HAP-1 (cell line): ENCODE measurements at places on chromosomes 16 and 17.

- no peak for DNase-seq
Measured at GRCh38 chr17:50818921-50819657, 16.3 kb upstream of the WFIKKN2 start.

DNA sequence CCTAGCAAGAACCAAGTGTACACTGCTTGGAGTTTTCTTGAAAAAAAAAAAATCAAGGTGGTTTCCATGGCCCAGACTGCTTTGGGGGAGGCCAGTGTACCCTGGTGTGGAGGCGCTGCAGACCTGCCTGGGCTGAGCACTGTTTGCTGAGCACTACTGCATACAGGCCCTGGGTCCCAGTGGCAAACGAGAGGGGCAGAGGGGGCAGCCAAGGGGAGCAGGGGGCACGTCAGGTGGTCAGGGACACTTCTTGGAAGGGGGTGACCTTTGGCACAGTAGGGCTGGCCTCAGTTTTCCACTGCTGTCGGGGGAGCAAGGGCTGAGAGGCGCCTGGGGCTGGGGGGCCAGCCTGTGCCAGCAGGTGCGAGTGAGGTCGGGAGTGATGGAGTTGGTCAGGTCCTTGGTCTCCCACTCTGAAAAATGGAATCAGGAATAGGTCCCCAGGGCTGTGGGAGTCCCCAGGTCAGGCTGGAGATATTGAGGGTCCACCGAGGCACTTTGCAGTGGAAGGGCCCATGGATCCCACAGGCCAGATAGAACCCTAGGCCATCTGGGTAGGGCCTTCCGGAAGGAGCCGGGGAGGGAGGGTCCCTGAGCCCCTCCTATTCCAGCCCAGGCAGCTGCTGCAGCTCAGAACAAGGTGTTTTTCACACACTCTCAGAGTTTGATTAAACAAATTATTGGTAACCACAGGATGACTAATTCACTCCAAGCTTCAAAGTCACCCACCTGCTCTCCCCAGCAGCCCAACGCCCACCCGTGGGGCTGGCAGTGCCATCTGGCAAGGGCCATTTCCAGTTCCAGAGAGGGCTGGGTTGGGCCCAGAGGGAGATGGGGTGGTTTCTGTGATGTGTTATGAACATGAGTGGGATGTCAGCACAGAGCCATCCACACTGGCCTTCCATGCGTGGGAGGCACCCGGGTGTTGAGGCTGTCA lies 3.5 kb downstream of the ZFPM1 start:
- DNase-seq = no peak

GRCh38 chr16:69501956-69502745 lies 63.6 kb upstream of the NFAT5 start:
- DNase-seq = no peak

- DNase-seq = no peak
Measured at GRCh38 chr17:32261417-32261736, 4.3 kb upstream of the RHBDL3 start.

GRCh38 chr16:4407543-4408322 lies 8.7 kb downstream of the CORO7 start:
- DNase-seq = no peak

GRCh38 chr17:34570506-34570905 lies 8.9 kb upstream of the TMEM132E start:
- no peak for DNase-seq

DNA sequence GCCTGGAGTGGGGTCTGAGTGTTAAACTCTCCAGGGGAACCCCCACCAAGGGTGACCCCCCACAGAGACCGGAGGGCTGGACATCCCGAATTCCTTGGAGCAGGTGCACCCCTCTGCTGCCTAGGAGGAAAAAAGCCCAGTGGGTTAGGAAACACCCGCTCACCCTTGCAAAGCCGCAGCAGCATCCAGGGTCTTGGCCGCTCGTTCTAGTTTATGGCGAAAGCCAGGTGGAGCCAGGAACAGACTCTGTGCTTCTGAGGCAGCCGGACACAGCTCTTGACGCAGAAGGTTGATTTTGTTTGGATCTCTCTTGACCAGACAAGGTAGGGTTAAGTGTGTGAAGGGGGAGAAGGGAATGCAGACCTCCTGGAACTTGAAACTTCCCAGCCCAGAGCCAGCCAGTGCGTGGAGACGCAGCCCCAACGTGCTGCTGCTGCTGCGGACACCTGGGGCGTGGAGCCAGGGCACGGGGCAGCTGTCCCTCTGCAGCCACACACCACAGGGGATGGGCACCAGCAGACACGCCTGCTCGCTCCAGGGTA lies 154.5 kb downstream of the LAT start:
- no peak for DNase-seq

DNA sequence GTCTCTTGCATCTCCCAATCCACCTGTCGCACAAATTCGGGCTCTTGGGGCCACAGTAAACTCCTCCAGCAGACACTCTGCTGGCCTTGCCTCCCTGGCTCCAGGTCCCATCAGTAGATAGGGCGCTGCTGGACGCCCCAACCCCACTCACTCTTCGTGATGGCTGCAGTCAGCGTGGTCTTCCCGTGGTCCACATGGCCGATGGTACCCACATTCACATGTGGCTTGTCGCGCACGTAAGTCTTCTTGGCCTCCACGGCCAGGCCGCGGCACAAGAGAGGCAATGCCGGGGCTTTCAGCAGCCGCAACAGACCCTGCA lies 428 bp downstream of the TUFM start:
- DNase-seq = no peak

DNA sequence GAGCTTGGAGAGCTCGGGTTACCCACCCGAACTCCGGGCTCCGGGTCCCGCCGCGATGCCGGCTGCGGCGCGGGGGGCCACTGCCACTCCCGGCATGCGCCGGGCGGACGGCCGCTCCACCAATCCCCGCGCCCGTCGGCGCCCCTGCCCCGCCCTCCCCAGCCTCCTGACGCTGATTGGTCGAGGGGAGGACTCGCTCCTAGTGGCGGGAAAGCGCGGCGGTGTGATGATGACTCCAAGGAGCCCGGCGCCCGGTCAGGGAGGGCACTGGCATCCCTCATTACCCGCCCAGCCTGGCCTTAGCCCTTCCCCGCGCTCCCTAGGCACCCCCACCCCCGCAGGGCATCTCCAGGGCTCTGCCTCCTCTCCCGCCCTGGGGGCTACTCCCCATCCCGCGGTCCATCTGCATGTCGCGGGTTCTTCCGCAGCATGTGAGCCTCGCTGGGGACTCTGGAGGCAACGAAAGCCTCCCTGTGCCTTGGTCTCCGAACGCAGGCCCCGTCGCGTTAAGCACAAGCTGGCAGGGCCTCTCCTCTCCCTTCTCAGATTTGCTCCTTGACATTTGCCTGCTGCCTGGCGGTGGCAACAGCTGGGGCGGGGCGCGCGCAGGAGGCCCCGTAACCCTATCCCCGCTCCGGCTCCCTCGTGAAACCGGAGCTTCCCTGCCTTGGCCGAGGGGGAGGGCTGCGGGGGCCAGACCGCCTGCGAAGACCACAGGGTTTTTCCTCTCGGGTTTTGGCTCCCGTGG lies 1.7 kb downstream of the ATP2A1 start:
- DNase-seq = peak; percentile 80

GRCh38 chr16:65101009-65101408 lies 20.9 kb downstream of the CDH11 start:
- DNase-seq = no peak

- DNase-seq = no peak
Measured at GRCh38 chr17:61015966-61016365, 338.3 kb downstream of the BCAS3 start.

DNA sequence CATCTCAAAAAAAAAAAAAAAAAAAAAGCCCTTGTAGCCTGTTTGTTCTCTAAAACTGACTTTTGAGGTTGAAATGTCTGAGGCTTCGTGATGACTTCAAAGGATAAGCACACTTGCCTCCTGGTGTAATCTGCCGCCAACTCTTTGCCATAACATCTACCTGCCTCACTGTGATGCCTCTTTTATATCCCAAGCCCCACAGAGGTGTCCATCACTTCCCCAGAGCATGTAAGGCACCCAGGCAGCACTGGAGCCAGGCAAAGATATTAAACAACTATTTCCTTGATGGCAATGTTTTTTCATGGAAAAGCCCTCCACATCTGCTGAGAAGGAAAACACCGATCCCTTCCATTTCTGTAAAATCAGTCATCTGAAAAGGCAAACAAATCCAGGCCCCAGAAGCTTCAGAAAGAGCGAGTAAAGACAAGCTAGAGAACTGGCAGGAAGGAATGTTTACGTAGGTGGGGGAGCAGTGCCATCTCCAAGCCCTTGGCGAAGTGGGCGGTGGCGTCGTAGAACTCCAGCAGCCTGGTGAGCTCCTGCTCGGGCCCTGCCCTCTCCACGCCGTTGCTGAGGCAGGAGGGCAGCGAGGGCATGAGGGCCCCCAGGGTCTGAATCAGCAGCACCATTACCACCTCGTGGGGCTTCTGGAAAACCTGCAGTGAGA lies 28.6 kb downstream of the COG7 start:
- no peak for DNase-seq

GRCh38 chr17:57810721-57811637 lies 38.9 kb downstream of the MRPS23 start:
- no peak for DNase-seq

DNA sequence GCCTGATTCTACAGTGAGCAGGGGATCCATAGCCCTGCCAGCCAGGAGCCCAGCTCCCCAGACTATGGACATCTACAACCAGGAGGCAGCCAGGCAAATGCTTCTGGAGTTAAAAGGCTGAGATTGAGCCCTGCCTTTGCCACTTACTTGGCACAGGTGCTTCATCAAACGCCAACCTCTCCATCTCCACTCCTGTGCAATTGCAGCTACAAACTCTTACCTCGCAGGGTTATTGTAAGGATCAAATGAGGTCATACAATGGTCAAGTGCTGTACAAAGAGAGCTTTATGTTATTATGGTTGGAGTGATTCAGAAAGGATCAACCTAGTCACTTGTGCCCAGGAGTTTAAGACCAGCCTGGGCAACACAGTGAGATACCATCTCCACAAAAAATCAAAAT lies 9.8 kb upstream of the MYO18A start:
- DNase-seq = no peak

- no peak for DNase-seq
Measured at GRCh38 chr17:3890878-3891219, 2.0 kb downstream of the CAMKK1 start.

GRCh38 chr16:590815-591200 lies 942 bp downstream of the RAB40C start:
- no peak for DNase-seq

GRCh38 chr16:89828870-89829629 lies 775 bp downstream of the SPIRE2 start:
- no peak for DNase-seq

DNA sequence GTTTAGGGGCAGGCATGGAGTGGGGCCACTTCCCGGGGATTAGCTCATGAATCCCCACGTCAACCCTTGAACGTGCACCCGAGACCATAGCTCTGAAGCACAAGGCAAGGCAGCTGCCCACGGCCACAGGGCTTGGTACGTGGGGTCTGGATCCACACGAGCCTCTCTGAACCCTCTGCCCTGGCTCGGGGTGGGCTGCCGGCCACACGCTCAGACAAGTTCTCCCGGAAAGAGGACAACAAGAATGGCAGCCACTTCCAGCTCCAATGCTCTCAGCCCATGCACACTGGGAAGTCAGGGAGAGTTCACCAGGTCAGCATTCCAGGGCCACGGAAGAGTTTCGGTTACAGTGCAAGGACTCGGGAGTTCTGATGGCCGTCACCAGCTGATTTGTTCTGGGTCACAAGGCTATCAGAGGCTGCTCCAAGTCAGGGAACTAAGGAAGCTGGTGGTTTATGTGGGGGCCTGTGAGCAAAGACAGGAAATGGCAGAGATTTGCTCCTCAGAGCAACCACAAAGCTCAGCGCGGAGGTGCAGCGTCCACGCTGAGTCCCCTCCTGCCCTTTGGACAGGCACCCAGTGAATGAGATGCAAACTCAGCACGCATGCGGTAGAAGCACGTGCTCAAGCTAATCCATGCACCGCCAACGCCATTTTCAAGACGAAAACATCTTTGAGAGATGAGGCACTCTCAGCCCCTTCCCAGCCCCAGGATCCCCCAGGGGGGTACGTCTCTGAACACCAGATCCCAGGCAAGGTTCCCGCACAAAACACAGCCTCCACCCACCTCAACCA lies 356.4 kb downstream of the FOXL1 start:
- DNase-seq = no peak
